Stimulated activated CD8-positive, alpha-beta memory T cell treated with anti-CD3 and anti-CD28 coated beads, Interleukin-7, amount 100 ng/mL, for 24 hours (primary cell): ENCODE measurements at places on chromosomes 6 and 20.

DNA sequence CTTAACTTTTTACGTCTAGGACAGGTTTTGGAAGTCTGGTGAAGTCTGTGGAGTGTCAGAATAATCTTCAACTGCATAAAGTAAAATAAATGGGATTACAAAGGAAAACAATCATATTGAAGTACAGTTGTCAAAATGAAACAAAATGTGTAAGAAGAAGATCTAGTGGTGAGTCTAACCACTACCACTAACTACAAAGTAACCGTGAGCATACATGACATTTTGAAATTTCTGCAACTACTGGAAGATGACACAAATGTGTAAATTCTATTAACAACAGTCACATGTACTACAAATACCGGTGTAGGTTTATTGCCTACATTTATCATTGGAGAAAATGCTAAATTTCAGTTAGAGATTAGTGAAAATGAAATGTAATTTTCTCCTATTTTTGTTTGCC, 29.7 kb downstream of the VPS52 start:
- no peak for DNase-seq

DNA sequence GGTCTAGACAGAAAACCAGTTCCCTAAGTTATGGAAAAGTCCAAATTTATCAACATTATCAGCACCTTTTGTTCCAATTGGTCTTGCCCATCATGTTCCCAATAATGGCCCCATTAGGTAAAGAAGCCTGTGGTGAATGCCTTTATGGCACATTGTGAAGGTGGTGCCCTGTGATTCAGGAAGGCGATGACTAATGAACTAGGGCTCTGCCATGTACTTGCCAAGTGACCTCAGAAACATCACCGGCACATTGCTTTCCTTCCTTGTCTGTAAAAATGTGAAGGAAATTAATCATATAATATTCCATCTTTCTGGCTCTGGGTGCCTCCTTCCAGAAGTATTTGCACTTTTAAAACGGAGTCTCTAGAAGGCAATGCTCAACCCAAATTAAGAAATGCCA, 132.3 kb downstream of the UNC5CL start:
- no peak for DNase-seq

DNA sequence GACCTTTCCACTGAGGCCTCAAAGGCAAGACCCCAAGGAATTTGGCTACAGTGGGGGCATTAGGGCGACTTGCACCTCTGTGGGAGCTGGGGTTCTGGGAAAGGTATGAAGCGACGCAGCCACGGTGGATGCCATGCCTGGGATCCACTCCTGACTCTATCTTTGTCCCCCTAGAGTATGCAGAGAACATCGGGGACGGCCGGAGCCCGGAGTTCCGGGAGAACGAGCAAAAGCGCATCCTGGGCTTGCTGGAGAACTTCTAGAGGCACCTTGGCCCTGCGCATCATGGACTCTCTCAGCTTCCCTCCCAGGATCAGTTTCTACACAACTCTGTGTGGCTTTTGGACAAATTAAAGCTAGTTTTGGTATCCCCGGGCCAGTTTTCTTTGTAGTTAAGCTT, 31.2 kb upstream of the VSTM2L start:
- no peak for DNase-seq

- DNase-seq: no peak
Observed at GRCh38 chr6:23250556-23250955, 681.2 kb downstream of the HDGFL1 start.

GRCh38 chr20:19589787-19590362, 168.2 kb upstream of the RIN2 start:
- DNase-seq: no peak

DNA sequence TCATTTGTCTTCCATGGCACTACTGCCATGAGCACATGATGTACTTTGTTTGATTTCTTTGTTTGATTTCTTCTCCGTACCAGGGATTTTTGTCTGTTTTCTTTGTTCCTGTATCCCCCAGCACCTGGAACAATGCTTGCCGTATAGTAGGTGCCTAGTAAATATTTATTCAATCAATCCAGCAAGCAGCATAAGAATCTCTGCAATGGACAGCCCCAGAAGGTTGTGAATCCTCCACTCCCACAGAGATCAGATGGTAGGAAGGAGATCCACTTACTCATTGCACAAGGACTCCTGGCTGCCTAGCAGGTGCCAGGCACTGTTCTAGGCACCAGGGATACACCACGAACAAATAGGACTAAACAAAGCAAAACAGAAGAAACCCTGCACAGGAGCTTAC, 6.7 kb upstream of the SYNJ2 start:
- no peak for DNase-seq

DNA sequence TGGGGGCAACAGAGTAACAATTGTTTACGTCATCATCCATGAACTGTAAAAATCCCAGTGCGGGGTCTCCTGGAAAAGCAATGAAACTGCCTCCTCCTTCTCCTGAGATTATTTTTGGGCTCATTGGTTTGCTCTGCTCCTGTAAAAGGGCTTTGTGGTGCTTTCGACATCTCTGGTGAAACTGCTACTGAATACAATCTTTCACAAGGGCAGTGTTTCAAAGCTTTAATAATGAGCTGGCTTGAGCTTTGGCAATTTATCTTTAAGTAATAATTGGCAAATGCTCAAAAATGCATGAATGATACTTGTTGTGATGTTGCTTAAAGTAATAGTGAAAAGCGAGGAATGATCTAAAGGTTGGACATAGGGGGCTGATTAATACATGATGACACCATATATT, 43.5 kb upstream of the ENPP1 start:
- DNase-seq: no peak

GRCh38 chr6:23181356-23182110, 612.2 kb downstream of the HDGFL1 start:
- DNase-seq: no peak

- no peak for DNase-seq
Observed at GRCh38 chr6:8589941-8590729, 154.8 kb upstream of the SLC35B3 start.

DNA sequence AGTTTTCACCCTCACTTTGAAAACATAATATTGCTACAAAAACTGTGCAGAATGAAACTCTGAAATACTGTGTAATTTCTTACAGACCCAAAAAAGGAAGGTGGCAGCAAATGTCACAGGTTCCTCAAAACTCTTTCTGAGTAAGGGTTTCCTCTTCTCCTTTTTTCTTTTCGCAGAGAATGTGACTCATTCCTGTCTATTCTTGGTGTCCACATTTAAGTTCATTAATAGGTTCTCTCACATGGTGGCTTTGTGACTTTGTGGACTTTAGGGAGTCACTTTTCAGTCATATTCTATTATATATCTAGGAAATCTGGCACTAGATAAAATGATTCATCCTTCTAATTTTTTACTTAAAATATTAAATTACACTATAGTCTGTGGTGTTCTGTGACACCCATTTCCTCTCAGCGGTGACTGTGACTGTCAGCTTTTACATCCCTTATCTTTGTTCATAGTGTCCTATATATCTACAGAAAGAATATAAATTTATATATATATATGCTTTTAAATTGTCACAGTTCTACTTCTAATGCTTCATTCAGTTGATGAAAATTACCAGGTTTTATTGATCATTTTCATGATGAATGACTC, 126.8 kb upstream of the HCRTR2 start:
- no peak for DNase-seq

GRCh38 chr6:152170702-152171667, 363.5 kb downstream of the ESR1 start:
- no peak for DNase-seq

DNA sequence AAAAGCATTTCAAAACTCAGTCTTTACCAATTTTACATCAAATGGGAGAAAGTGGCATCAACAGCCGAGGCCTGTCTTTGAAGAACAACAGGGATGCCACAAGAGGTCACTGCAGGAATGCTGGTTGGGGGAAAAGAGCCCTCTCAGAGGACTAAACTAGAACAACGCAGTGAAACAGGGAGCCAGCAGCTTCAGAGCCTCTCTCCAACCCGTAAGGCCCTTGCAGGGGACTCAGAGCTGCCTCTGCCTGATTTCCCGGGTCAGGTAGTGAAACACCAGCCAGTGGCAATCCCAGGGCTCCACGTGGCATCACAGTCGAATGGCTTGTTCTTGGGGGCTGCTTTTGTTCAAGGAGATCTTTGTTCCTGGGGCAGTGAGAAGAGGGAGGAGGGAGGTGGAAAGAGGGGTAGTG, 55.0 kb upstream of the KCNK16 start:
- no peak for DNase-seq

GRCh38 chr6:1834207-1834606, 224.5 kb downstream of the FOXC1 start:
- no peak for DNase-seq

DNA sequence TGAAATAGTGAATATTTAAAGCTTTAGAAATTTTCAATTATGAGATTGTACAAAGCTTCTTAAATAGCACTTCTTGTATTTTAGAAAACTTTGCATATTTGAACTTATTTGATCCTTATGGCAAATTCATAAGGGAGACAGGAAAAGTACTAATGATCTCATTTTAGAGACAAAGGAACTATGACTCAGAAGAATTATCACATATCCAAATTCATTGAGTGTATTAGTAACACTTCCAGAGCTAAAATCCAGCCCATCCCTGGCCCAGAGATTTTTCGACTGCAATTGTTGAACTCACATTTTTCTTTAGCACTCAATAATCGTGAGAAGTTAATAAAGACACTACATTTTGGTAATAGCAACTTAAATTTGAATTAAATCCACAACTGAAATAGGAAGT, 704.3 kb downstream of the EPM2A start:
- DNase-seq: no peak

GRCh38 chr6:11253594-11253993, 21.1 kb upstream of the NEDD9 start:
- DNase-seq: no peak

DNA sequence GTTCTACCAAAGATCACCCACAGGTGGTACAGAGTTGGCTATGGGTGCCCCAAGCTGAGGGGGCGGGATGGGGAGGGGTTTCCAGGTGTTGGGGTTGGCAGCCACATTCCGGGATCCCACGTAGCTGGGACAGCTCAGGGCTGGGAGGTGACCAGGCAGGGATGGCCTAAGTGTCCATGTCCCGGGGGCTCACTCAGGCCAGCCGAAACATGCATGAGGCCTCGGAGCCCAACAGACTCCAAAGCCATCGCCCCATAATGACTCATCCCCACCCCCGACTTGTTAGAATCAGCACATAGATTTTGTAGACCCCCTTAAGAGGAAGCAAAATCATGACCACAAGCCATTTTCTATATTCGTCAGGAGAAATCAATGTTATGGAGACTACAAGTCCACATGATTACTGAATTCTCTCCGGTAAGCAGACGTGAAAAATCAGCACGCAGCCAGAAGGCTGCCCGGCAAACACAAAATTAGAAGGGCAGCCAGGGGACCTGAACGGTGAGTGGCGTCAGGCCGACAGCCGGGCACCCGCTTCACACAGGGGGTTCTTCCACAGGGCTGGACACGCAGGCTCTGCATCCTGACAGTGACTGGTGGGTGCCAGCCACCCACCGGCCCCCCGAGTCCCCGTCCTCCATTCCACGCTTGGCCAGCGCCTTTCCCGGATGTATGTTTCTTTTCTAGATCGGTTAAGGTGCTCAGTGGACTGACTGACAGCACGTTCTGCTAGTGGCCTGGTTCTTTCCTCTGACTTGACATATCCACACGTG, 81.2 kb downstream of the RAMACL start:
- DNase-seq: no peak

DNA sequence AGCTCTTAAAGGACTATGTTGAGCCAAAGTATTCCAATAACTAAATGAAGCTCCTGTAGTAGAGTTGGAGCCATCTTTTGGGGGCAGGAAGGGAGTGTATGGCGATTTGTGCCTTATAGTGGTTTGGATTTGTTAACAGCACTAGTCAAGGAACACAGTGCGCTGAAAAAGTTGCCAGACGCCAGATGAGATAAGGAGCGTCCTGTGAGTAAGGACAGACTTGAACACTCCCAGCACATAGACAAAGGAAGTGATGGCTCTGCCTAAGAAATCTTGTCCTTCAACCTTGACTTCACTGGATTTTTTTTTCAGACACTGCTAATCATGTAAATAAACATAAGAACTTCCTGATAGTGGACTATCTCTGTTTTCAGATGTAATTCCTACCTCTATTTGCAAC, 136.9 kb downstream of the TRMT11 start:
- DNase-seq: no peak

GRCh38 chr6:42104804-42105125, 37.7 kb downstream of the C6orf132 start:
- DNase-seq: no peak

GRCh38 chr20:57588596-57588995, 27.7 kb downstream of the PCK1 start:
- no peak for DNase-seq

GRCh38 chr6:49497304-49497703, 2.4 kb upstream of the GLYATL3 start:
- DNase-seq: no peak

DNA sequence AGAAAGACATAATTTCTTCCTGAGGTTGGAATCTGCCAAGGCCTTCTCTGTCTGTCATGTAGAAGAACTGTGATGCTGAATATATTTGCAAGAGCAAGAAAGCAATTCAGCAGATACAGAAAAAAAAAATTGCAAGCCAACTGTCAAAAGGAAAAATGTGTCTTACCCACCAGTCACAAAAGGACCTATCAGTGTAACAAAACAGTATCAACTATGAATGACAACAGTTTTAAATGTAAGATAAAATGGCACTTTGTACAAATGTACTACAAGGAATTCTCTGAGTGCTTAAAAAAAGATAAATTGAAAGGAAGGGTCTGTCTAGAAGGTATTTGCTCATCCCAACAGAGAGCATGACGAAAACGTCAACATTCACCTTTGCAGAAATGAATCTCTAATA, 185.3 kb upstream of the TFAP2D start:
- no peak for DNase-seq
